Fibroblast of lung (primary cell): ENCODE measurements at places on chromosomes 3 and 15.
A peak's percentile ranks its signal among the peaks of the same experiment; 100 is the strongest.

DNA sequence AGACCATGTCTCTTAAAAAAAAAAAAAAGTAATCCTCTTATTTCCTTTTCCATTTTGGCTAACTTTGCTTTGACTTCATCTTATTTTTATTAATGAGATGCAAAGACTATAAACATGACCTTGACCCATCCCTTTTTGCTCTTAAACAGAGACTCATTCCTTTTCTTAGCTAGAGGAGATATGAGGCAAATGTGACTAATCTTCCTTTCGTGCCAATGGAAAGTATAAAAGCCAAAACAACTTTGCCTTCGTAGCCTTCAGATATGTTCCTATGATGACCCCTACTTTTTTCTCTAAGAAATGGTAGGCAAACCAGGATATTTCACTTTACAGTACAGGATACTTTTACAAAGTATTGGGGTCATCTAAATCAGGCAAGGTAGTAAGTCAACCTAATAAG is 36.9 kb upstream of the GOLGB1 start:
- peak; percentile 69 for DNase-seq

DNA sequence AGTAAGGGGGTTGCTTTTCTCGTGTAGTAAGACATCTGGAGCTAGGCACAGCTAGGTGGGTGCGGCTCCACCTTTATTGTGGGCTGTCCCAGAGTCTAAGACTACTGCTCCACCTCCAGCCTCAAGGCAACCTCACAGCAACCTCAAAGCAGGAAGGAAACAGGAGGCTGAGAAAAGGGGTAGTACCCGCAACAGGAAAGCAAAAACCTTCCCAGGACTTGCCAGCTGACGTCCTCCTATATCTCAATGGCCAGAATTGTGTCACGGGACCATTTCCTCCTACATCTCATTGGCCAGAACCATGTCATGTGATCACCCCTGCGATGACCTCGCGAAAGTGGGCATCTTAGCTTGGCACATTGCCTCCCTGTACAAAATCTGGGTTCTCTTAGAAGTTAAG is 4.3 kb upstream of the GPR160 start:
- DNase-seq, result no peak

DNA sequence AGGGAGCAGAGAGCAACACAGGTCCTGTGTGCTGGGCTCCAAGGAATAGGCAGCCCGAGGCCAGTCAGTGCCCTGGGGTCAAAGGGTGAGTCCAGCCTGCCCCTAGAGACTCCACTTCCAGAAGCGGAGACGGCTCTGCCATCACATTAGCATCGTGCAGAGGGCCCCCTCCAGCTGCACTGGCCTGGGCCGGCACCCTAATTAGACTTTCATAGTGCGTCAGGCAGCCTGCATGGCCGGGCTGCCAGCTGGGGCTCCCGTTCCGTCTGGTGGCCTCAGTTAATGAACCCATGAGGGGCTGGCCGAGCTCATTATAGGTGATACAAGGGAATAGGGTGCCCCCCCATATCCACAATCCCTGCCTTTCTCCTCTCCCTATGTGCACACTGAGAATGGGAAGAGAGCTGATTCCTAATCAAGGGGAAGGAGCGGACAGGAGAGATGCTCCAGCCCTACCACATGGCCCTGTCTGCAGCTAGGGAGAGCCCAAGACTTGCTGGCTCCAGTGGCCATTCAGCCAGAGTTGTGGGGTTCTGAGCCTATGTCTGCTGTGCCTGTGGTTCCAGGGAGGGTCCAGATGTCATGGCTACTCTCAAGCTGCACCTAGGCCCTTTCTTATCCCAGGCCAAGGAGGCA is 128.0 kb downstream of the SRGAP3 start:
- DNase-seq, result no peak

GRCh38 chr3:72951259-72951722 is 45.3 kb upstream of the PPP4R2 start:
- no peak for DNase-seq

- DNase-seq, result peak; percentile 78
Measured at GRCh38 chr3:105367406-105368213, 901 bp downstream of the ALCAM start.
